ENCODE measurements at places on chromosomes 16 and 17.

DNA sequence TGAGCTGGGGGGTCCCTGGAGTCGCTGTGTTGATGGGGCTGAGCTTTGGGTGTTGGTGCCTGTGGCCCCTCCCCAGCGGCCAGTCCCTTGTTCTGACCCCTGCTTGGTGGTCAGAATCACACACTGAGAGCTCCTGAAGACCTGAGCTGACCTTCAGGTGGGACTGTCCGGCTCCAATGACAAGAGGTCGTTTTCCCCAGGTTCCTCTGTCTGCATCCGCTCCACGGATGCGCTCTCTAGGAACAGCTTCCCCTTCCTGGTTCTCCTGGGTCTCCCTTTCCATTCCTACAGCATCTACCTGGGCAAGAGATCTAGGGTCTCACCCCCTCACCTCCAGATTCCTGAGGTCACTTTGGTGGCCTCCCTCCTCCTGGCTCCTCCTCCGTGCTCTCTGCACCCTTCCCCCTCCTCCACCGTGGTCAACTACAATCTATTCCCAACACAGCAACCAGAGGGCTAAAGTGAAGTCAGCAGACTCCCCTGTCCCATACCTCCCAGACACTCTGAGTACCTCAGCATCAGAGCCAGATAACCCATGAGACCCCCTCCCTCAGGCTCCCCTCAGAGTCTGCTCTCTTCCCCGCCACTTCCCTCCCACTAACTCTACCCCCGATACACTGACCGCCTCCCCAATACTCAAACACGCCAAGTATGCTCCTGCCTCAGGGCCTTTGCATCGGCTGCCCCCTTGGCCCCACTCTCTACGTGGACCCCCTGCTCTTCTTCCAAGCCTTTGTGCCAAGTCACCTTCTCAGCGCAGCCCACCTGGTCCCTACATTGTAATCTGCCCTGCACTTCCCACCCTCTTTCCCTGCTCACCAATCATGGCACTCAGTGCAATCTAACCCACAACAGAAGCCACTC is 9.0 kb upstream of the SEC14L5 start:
- DNase-seq = no peak

DNA sequence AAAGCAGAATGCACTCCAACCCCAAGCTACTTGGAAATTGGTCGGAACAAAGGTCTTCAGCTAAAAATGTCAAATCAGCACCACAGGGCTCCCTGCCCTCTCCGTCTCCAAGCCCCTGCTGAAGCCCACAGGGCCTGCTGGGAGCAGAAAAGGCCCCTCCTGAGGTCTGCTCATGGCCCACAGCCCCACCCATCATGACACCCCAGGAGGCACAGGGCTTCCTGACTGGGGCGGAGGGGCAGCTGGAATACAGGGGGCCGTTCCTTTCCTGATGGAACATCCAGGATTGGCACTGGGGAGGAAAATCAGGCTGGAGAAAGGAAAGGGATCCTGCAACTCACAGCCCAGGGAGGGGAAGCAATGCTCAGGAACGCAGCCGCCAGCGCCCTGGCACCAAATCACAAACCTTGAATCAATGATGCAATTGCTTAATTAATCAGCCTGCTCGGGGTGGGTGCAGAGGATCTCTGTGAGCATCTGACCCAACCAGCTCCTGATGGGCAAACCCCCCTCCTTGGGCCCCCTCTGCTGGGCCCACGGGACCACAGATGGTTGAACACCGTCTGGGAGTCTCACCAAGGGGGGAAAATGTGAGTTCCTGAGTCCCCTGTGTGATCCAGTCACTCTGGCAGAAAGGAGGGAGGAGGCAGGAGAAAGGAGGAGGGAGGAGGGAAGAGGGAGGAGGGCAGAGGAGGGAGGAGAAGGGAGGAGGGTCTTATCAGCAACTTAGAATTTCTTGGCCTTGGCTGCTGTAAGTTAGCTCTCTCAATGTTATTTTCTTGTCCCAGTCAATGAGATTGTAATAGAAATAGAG is 155.5 kb downstream of the ZNF423 start:
- no peak for DNase-seq

DNA sequence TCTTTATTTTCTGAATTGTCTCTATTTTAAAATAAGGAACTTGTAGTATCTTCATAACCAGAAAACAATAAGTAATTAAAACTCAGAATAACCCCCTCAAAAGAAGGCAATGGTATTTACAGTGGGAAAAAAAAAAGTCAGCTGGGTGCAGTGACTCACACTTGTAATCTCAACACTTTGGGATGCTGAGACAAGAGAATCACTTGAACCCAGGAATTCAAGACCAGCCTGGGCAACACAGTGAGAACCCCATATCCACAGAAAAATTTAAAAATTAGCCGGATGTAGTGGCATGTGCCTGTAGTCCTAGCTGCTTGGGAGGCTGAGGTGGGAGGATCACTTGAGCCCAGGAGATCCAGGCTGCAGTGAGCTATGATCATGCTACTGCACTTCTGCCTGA is 33.5 kb downstream of the ADAM11 start:
- DNase-seq = no peak

GRCh38 chr17:33904476-33904875 is 350.6 kb upstream of the CCL2 start:
- DNase-seq = no peak
